ENCODE measurements at places on chromosomes 1 and 21.

- DNase-seq, result no peak
Measured at GRCh38 chr1:194347200-194347599, 1160.8 kb upstream of the B3GALT2 start.

DNA sequence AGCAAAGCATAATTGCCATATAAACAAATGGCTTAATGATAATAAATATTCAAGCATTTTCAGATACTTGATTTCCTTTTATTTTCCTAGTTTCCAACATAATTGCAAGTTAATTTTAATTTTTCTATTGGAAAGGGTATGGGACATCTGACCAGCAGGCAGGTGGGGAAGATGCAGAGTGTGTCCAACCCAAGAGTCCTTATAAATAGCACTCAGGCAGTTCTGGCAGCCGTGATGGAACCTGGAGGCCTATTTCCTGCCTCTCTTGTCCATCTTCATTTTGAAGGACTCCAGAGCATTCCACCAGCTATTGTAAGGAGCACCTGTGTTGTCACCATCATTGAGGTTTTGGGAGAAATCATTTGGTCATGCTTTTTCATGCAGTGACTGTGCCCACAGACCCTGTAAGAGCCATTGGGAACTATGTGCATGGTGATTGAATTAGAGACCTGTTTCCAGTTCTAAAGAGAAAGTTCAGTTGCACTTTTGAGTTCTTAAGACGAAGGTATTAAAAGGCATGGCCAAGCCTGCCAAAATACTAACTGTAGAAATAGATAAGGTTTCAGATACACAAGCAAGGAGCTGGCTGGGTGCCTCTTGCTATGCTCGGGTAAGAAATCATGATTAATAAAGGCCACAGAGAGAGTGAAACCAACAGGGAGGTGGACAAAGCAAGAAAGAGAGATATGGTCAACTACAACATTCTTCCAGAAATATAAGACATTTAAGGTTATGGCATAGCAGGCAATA is 92.3 kb downstream of the SPATA46 start:
- no peak for DNase-seq

DNA sequence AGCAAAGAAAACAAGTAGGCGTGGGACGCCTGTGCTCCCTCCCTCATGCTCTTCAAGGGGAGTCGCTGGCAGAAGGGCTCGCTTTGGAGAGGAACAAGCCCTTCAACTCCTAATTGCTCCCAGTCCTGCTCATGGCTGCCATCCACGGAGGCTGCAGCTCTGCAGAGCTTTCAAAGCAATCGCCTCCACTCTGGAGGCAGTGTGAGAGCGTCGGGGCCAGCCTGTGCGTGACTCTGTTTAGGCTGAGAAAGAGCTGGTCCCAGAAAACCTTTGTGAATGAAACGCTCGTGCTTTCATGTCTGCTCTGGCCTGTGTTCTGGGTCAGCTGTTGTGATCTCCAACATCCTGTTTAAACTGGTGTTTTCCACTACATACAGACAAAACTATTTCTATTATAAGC is 23.9 kb upstream of the RUNX1 start:
- DNase-seq, result no peak

DNA sequence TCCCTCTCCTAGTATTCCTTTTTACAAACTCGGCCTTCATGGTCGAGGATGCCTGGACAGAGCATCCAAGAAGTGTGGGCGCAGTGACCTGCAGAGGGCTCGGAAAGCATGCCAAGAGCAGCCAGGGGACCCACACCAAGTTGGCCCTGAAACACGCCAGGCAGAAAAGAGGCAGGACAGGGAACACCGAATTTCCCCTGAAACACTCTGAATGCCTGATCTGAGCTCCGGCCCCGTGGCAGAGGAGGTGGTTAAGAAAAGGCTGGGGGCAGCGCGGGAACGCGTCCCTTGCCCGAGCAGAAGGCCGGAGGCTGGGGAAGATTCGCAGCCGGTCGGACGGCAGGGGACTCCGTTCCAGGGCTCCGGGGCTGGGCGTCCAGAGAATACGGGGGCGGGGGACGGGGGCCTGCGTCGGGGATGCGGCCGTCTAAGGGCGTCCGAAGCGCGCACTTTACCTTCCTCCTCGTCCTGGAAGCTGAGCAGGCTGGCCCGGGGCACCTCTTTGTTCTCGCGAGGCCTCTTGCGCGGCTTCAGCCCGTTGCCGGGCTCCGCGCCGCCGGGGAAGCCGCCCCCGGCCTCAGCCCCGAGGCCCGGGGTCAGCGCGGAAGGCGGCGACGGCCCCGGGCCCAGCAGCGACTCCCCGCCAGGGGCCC is 558 bp downstream of the PAXBP1 start:
- DNase-seq, result peak; percentile 59

DNA sequence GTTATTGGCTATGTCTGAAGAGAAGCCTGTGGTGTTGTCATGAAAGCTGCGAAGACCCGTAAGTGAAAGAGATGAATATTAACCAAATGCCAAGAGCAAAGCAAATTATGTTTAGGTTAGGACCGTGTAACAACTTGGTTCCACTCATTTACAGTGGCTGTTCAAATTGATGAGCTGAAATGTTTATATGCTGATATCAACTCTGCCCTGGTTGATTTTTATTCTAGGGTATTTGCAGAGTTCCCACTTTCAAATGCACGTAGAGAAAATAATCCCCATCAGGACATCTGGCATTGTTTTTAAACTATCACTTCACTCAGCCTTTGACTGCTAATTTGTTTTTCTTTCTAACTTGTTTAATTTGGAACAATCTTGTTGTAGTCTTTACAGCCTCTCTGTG is 581.6 kb upstream of the ADAMTS5 start:
- DNase-seq, result no peak

GRCh38 chr21:39388038-39388810 is 39.3 kb upstream of the HMGN1 start:
- peak; percentile 96 for DNase-seq

DNA sequence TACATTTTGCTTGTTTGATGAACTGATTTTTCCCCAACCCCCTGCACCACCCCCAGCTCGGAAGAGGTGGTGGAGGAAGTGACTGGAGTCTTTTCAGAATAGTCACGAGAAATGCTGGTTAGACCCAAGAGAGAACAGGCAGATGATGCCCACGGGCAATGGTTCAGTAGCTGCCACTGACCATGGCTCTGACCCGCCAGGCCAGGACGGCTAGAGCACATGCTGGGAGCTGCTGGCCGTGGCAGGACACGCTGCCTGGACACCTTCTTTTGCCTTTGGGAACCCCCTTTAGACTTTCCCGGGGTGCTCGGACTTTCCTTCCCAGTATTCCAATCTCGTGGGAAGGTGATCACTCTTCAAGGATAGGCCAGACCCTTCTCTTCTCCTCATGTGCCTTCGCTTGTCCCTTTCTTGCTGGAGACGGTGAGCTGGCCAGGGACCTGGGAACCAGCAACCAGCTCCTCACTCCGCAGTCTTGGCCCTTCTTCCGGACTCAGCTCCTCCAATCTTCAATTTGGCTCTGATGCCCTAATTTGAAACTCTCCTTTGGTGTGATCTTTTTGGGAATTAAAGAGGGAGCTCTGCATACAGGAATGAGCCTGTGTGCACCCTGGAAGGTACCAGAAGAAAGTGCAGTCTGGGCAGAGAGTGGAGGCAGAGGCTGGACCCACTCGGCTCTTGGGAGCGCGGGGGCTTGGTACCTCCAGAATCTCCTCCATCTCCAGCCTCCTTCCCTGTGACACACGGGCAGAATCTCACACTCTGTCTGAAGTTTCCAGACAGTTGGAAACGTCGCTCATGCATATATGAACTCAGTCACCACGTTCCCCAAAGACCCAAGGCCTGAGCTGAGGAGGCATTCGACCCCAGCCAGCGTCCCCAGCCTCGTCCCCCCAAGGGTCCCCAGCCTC is 4.0 kb upstream of the PDE9A start:
- no peak for DNase-seq

GRCh38 chr1:7733276-7733675 is 37.8 kb upstream of the VAMP3 start:
- no peak for DNase-seq

DNA sequence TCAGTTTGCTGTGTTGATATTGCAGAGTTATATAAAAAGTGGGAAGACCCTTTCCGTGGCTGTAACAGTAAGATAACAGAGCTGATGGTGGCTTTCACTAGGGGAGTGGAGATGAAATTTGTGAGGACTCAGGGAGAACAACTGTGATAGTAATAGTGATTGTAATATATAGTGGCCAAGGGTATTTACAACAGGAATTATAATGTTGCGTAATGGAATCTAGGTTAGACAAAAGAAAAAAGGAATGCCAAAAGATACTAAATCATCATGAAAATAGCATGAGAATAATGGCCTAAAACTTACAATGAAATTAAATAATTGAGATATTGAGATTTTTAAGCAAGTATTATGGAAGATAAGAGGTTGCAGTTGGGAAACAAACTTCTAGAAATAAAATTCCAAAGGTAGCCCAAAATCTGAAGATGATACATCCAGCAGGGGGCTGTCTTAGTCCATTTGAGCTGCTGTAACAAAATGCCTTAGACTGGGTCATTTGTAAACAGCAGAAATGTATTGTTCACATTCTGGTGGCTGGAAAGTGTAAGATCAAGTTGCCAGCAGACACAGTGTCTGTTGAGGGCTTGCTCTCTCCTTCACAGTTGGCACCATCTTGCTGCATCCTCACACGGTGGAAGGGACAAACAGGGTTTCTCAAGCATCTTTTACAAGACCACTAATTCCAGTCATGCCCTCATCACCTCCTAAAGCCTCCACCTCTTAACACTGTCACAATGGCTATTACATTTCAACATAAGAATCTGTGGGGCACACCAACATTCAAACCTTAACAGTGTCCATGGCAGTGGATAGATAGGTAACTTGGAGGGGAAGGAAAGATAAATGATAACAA is 711.2 kb downstream of the MRPL39 start:
- DNase-seq, result peak; percentile 50

DNA sequence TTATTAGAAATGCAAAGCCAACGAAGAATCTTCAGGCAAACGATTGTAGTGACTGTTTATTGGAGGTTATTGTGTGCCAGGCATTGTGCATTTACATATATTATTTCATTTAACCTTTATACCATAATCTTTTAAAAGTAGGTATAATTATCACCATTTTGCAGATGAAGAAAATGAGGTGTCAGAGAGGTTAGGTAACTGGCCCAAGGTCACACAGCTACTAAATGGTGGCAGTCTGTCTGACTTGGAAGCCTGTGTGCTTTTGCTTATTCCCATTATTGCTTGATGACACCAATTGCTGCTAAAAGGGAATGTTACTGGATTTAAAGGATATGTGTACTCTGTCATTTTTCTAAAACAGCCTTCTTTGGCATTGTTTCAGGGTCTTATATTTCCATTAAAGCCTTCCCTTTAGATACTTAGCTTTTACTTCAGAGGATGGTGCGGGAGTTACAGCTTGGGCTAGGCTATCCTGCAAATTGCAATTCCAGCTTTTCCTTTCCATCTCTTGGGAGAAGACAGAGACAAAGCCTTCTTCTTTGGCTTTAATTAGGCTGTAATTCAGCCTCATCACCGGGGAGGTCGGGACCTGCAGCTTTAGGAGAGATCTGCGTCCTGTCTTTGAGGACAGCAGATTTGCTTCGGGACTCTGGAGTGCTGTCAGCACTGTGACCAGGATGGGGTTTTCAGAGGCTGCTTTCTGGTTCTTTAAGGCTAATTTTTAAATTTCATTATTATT is 37.4 kb upstream of the ERRFI1 start:
- DNase-seq, result no peak
